ENCODE measurements at places on chromosomes 11 and 22.

- no peak for DNase-seq
Measured at GRCh38 chr11:66013762-66014100, 1.9 kb downstream of the CST6 start.

- DNase-seq: no peak
Measured at GRCh38 chr11:44608651-44608990, 43.2 kb downstream of the CD82 start.

DNA sequence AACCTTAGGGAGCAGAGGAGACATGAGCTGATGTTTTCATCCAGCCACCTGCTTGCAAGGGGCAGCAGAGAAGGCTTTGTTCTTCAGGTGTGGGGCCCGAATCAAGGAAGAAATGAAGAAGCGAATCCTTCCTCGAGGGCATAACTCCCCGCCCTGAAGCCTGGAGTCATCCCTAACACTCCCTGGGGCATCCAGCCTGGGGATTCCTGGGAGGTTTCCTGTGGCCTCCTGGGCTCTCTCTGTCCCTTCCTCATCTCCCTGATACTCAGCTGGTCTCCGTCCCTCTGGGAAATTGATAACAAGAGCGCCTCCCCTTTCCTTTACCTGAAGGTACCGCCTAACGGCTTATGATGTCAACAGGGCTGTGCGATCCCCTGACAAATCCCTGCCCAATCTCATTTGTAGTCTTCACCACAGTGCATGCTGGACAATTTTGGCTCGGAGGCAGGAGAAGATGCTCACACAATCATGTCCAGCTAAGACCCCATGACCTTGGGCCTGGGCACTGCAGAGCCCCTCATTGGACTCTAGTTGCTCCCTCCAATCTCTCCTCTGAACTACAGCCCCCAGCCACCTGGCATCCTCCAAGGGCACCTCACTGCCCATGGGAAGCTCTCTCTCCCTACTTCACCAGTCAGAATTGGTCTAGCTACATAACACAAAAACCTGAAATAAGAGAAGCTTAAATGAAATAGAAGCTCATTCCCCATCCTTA lies 80.6 kb upstream of the RTL6 start:
- no peak for DNase-seq

DNA sequence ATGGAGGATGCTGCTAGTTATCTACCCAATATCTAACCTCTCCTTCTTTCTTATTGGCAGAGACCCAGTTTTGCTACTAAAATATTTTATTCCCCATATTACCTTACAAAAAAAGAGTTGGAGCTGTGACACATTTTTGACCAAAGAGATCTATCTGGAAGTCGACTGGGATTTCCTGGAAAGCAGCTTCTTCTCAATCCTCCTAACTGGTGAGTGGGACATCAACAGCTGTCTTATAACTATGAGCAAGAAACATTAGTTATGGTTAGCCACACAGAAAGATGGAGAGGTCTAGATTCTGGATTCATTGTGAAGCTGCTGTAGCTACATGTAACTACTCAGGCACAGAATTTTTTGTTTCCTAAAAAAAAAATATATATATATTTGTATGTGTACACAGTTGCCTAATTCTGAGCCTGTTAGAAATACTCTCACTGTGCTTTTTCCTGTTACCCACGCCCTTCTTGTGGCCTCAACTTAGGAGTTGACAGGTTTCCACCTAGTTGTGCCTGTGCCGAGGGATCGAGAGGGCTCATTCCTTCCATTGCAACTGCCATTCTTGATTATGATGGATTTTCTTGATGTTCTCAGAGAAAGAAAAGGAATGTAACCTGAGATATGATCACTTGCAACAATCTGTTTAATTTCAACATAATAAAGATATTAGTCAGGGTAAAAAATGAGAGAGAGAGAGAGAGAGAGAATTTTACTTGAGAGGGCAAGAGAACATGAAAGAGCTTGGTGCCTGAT lies 142.0 kb downstream of the SLC17A6 start:
- no peak for DNase-seq

GRCh38 chr11:69216647-69217051 lies 60.9 kb downstream of the SMIM38 start:
- no peak for DNase-seq

DNA sequence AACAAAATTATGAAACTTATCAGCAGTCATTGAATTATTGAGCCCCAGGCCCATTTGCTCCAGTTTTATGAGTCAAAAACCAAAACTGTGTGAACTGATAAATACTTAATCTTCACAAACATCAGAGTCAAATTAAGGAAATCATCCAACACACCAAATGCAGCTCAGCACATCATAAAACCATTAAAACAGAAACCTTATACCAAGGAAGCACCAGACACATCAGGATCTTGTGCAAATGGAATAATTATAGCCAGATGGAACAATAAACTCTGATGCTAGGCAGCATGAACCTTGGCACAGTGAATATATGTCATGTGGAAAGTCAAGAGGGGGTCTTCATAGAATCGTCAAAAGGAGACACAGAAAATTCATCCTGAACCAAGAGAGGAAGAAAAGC lies 410.7 kb upstream of the API5 start:
- DNase-seq: no peak

GRCh38 chr22:46480396-46480795 lies 57.0 kb downstream of the CELSR1 start:
- no peak for DNase-seq

Measured in EL (cell line).